CD4-positive, alpha-beta T cell treated with Interleukin-4 for 1 hour (primary cell): ENCODE measurements at places on chromosomes 5 and 9.

GRCh38 chr9:83665580-83666200, 42.1 kb downstream of the UBQLN1 start:
- no peak for DNase-seq

- no peak for DNase-seq
Measured at GRCh38 chr9:135501261-135502167, 1.0 kb downstream of the MRPS2 start.

DNA sequence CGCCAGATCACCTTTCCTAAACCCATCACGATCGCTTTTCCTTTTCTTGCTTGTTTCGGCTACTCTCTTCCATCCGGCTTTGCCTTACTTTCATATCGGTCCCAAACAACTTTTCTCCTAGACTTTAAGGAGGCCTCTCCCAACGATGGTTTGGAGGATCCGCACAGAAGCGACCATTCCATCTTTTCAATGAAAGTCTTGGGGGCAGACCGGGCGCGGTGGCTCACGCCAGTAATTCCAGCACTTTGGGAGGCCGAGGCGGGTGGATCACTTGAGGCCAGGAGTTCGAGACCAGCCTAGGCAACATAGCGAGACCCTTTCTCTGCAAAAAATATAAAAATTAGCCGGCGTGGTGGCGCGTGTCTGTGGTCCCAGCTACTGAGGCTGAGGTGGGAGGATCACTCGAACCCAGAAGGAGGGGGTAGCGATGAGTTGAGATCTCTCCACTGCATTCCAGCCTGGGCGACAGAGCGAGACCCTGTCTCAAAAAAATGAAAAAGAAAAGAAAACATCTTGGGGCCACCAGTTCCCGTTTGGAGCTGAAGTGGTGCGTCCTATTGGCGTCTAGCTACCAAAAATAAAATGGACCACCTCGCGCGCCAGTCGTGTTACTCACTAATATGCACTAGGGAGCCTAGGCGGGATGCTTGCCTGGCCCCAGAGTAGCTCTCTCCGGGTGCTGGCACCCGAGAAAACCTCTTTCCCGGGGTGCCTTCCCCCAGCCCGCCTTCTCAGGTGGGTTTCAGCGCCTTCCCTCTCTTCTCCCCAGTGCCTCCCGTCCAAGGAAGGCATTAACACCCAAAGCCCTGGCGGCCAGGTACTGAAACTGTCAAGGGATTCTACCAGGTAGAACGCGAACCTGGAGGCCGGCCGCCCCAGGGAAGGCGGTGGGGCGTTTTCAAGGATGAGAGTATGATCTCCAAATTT, 800 bp upstream of the AP3B1 start:
- peak; percentile 42 for DNase-seq

- DNase-seq: peak; percentile 48
Measured at GRCh38 chr5:149549461-149550267, 1.6 kb downstream of the CSNK1A1 start.
